ENCODE measurements at places on chromosomes 7 and 10. TPM values are rescaled to one million over a fixed set of nuclear protein-coding genes. Genes with fewer than 3 reads are reported as not detected.

Gene ITIH5
- total RNA-seq, result 5.4 TPM

Gene ITIH2
- total RNA-seq, result not detected

Gene LIPF
- total RNA-seq, result not detected

Gene RBM20
- 51.5 TPM for total RNA-seq

Gene LCOR
- 20.5 TPM for total RNA-seq

Gene MMP21
- 0.71 TPM for total RNA-seq

Gene PCDH15
- 2.8 TPM for total RNA-seq

Gene OPN4
- total RNA-seq, result 1.0 TPM

Gene RADIL
- 8.6 TPM for total RNA-seq

Gene ADCY1
- total RNA-seq, result 4.3 TPM

Gene NUTM2B
- 1.1 TPM for total RNA-seq

Gene CCDC126
- total RNA-seq, result 9.5 TPM

DNA sequence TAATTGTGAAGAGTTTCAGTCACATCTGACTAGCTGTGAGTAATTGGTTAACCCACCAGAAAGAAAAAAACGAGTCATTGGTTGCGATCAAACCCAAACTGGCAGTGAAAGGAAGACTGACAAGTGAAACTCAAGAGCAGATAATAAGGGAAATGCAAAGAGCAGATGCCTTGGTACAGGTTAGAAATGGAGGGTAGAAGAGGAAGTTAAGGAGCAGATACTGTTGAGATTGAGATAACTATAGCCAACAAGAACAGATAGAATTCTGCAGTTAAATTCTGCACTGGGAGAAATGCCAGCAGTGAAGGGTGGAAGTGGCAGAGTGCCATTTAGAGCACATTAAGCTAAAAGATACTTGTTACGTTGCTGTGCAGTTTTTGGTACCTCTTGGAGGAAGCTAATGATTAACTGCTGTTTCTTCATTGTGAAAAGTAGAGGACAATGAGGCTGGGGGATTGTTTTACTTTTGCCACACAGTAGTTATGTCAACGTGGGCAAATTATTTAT is 65.8 kb downstream of the CDK13 start:
- peak; percentile 49 for DNase-seq

DNA sequence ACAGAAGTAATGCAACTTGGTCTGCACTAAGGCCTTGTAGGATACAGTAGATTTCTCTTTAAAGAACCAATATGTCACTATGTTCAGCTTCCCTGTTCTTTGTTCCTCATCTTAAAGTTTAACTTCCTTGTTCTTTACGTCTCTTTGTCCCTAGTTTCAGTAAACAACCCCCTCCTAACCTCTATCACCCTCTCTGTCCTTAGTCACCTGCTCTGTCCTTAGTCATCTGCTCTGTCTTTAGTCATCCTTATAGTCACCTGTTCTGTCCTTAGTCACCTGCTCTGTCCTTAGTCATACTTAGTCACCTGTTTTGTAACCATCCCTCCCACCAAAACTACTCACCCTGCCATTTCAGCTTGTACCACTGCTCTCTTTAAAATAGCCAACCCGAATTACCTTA is 144.6 kb upstream of the TMEM106B start:
- DNase-seq, result no peak

DNA sequence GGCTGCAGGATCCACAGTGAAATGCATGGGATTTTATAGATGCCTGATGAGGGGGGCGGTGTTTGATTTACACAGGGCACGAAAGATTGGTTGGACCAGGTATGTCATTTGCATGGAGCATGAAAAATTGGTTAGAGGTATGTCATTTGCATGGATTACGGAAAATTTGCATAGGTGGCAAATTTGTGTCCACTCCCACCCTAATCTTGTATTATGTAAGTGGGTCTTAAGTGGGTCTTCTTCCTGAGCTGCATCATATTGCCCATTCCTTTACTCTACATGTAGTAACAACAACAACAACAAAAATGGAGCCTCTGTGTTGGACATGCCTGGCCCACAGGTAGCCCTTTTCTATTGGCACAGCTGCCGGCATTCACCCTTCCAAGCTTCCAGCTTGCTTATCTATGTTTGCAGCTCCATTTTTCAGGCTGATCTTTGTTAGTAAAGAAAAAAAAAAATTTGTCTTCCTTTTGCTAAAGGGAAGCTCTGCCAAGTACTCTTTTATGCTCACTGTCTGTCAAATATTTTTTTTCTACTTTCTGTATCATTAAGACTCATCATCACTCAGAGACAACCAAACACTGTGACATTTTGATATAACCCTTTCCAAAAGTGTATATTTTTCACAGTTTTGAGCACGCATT is 10.3 kb upstream of the ZNF273 start:
- no peak for DNase-seq

GRCh38 chr7:144869082-144869481 is 33.2 kb upstream of the TPK1 start:
- no peak for DNase-seq

DNA sequence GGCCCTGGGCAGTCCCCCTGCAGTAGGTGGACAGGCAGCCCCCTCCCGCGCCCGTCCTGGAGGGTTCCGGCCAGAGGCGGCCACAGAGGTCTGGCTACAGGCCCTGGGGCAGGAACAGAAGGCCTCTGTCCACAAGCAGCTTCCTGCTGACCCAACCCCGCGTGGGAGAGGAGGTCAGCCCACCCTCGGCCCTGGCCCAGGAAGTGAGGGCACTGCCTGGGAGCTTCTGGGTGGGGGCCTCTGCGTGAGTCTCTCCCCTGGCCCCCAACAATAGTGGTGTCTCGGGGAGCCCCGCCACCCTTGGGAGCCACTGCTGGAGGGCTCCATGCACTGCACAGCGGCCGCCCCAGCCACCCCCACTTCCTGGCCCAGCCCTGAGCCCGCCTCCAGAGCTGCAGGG is 4.7 kb downstream of the MICALL2 start:
- DNase-seq, result peak; percentile 57

DNA sequence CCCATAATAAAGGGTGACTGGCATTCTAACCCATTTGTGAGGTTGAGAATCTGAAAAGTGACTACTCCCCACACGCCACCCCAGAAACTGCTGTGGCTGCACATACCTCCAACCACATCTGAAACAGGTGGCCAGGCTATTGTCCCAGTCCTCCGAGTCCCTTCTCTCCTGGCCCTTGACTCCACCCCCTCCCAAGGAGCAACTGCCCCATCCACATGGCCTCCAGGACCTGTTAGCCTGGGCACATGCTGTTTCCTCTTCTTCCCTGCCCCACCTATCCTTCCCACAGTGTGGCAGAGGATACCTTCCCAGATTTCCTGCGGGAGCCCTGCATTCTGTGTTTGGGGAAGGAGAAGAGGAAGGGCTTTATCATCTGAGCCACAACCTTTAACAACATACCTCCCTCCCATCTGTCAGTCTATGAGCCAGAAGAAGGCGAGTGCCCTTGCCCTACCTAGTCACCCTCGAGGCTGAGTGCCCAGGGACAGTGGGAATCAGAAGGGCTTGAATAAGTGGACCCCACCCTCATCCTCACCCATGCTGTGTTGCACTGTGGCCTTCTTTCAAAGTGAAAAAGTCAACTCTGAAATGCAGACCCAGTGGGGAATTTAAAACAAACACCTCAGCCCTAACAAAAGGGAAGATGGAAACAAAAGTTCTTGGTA is 11.9 kb downstream of the STEAP1B start:
- no peak for DNase-seq

DNA sequence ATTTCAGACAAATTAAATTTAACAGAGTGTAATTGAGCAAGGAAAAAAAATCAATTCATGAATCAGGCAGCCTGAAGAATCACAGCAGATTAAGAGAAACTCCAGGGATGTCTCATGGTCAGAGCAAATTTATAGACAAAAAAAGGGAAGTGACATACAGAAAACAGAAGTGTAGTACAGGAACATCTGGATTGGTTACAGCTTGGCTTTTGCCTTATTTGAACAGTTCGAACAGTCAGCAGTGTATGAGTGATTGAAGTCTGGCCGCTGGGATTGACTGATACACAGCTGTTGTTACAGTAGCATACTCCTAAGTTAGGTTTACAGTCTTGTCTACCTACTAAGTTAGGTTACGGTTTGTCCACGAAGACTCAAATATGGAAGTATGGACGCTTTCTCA is 255.3 kb downstream of the HPSE2 start:
- no peak for DNase-seq

DNA sequence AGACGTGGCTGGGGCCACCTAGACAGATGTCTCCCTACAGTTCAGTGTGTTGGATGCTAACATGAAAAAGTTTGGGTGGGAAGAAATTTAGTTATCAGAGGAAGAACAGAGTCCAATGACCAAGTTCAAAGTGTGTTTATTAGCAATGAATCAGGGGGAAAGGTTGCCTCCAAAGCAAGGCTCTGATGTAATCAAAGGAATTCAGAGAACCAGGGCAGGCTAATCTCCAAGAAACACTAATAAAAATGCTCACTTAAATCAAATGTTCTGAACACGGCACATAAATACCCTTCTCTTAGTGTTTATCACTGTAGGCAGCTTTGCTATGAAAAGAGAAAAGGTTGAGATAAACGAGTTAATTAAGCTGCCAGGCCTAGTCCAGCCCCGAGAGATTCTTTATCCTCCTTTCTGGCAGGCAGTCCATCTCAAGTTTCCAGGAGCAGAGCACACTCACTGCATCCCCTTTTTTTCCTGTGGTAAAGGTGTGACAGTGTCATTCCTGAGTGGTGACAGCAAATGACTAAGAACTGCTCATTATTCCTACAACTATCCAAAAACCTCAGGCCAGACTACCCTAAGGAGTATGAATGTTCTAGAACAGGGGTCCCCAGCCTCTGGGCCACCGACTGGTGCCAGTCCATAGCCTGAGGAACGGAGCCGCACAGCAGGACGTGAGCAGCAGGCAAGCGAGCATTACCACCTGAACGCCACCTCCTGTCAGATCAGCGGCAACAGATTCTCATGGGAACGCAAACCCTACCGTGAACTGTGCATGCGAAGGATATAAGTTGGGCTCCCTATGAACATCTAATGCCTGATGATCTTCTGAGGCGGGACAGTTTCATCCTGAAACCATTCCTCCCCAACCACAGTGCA is 66.9 kb upstream of the FHIP2A start:
- no peak for DNase-seq

DNA sequence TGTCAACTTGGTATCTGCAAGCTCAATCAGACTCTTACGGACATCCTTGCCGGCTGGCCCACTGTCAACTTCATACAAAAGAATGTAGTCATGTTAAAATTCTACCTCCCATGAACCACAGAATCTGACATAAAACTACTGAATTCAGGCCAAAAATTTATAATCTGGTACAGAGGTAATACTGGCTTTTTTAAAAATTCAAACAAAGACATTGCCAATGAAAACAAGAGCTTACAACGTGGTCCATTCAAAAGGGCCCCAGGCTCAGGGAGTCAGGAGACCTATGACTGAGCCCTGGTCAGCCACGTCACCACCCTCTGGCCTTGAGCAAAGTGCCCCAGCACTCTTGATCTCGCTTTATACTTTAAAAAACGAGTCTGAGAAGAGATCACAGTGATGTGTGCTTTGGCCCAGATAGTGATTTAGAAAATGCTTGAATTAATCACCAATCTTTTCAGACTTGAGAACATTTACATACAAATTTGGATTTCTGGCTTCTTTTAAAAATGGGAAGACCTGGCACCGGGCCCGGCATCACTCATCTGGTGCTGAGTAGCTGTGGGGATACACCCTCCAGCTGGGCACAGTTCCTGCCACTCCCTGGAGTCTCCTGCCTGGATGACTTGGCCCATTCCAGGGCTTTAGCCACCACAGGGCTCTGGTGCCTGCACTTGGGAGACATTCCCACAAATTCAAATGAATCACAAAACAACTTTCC is 94.1 kb downstream of the PIP4K2A start:
- peak; percentile 93 for DNase-seq

- no peak for DNase-seq
Measured at GRCh38 chr7:39291628-39292410, 274.4 kb upstream of the YAE1 start.

- DNase-seq, result no peak
Measured at GRCh38 chr7:106644999-106645398, 16.0 kb downstream of the CCDC71L start.

- peak; percentile 48 for DNase-seq
Measured at GRCh38 chr10:132185601-132186487, 904 bp upstream of the DPYSL4 start.

DNA sequence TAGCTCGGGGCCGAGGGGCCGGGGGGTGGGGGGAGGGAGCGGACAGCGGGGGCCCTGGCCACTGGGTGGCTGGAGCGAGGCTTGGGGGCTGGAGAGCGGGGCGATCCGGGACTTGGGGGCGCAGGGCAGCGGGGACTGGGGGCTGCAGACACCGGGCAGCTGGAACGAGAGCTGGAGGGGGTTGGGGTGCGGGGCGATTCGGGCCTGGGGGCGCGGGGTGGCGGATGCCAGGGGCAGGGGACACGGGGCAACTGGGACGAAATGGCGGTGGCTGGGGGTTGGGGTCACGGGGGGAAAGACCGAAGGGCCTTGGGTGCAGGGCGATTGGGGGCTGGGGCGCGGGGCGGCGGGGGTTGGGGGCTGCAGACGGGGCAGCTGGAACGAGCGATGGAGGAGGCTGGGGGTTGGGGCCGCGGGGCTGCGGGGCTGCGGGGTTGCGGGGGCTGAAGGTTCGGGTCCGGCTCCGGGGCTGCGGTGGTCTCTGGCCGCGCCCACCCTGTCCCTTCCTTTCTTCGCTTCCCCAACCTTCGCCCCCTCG is 590 bp downstream of the COL26A1 start:
- no peak for DNase-seq

DNA sequence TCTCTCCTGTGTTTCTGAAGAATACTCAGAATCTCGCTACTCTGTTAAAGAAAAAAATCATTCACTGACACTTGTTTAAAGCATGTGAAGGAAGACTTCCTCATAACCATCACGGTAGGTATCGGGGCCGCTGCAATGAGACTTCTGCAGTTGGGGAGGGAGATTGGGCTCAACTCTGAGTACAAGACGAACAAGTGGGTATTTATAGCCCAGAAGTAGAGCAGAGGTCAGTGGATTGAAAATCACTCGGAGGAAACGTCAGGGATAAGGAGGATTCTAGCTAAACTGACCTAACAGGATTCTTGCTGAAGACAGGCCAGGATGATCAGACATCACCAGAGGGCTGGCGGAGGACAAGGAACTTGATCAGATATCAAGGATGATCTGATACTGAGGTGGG is 33.3 kb downstream of the ITPRIP start:
- no peak for DNase-seq

DNA sequence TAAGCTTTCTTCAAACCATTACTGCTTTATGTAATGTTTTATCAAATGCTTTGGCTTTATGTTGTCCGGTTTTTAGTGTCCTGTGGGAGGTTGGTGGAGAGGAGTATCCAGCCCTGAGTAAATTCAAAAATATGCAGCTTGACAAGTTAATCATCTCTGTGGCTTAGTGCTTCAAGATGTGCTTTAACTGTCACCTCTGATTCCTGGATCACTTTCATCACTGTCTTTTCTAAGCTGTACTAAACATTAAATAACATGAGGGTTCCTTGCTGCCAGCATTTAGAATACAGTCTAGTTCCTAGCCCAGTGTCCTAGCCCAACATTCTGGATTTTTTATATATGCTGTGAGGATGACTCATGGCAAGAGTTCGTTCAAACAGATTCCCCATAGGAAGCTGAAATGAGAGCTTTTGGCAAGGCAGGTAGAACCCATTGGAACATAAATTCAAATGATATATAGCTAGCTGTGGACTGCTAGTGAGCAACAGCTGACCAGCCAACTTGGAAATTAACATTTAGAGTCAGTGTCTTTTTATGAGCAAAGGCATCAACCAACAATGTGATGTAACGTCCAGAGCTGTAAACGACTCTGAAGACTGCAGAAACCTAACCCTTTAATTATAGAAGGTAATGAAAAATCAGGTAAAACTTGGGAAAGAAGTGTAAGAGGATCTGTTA is 80.6 kb upstream of the OIT3 start:
- DNase-seq, result no peak

All from right cardiac atrium (tissue), 5 donors.